ENCODE measurements at places on chromosomes 2 and 18.
A peak's percentile ranks its signal among the peaks of the same experiment; 100 is the strongest.

GRCh38 chr2:12970861-12971260, 254.1 kb downstream of the TRIB2 start:
- DNase-seq, result no peak

GRCh38 chr2:44056947-44057346, 61.2 kb upstream of the LRPPRC start:
- no peak for DNase-seq

DNA sequence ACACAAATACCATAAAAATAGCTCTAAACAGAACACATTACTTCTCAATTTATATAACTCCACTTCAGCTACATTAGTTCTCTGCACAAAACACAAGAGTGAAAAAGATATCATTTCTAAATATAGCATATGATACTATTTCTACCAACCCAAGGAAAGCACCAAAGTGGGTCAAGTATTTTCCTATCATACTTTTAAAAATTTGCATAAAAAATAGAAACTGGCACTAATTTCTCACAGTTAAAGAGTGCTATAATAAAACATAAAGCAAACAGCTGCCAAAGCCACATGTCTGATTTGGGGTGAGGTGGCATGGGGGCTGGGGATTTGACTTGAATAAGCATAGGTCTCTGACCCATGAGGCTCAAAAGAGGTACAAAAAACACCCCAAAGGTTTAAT, 61.5 kb downstream of the BARD1 start:
- no peak for DNase-seq

- no peak for DNase-seq
These were observed 148.1 kb downstream of the TMEM163 start for GRCh38 chr2:134570676-134571075.

DNA sequence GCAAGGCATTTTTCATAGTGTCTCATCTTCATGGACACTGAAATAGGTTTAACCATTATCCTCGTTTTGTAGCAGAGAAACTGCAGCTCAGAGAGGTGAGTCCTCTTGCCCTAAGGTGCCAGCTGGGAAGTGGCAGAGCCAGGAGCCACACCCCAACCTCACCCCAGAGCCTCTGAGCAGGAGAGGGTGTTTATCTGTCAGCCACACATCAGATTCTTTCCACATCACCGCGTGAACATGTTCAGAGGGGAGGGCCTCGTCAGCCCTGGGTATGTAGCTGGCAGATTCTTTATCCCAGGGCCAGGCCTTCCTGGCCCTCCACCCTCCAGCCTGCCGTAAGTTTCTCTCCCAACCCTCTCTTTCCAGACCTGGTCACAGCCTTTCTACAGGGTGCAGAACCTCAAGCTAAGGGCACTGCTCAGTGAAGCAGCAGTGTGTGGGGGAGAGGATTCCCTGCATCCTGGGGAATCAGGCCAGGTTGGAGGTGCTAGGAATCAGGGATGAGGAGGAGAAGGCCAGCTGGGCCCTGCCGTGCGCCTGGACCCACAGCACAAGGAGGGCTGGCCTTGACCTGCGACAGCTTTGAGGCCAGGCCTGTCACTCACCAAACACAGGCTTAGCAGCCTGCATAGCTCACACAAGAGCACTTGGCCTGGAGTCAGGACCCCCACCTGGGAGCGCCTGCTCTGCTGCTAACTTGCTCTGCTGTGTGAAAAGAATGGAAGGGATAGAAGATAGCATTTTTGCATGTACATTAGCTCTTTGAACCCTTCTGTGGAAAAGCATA, 111.3 kb upstream of the MCFD2 start:
- DNase-seq, result no peak

- no peak for DNase-seq
These were observed at the start of gene DOCK10 for GRCh38 chr2:225041851-225042799. DOCK10 (minus strand) TSS chr2:225042468; CDS start chr2:225042374, 94 bp downstream.

GRCh38 chr2:222860740-222861410, at the start of gene ACSL3:
ACSL3 (plus strand) TSS chr2:222861036; CDS start chr2:222908773, 47,737 bp downstream.
- DNase-seq, result peak; percentile 68

GRCh38 chr2:26732446-26732845, 31.6 kb upstream of the SLC35F6 start:
- no peak for DNase-seq

- DNase-seq, result no peak
These were observed 417.7 kb upstream of the SLC14A2 start for GRCh38 chr18:45197526-45197970.

GRCh38 chr2:128315829-128316776, 2.6 kb downstream of the HS6ST1 start:
- no peak for DNase-seq
